NCI-H446 (cell line): ENCODE measurements at places on chromosomes 12 and 14.

- DNase-seq, result no peak
Measured at GRCh38 chr14:56815745-56816144, 5.5 kb upstream of the OTX2 start.

DNA sequence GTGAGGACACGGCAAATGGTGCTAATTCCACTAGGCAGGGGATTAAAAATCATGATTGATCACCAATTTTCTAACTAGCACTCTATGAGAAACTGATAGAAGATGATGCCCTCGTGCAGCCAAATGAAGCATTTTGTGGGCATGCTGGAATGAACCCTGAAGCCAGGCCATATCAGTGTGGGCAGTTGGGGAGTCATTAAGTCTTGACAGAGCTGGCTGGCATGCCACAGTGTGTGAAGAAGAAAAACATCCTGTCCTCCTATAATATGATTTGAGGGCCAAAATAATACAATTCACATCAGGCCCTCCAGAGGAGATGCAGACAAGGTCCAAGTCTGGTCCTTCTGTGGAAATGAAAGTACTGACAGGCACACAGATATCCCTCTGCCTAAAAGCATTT is 107.1 kb downstream of the TMTC1 start:
- no peak for DNase-seq

DNA sequence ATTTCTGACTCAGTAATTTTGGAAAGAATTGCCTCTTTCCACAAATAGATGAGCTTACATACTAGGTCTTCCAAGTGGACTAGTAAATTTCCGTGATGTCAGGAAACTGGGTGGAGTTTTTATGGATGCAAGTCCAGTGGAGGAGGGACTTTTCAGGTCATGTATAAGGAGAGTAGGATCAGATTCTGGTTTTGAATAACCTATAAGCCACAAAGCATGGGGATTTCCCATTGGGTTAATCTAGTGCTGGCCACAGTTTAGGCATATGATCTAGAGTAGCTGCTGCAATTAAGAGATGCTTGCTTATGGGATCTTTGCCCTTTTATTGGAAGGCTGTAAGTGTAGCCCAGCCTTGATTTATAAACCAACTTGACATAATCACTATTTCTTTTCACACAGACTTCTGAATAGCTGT is 33.8 kb downstream of the STK38L start:
- DNase-seq, result no peak

DNA sequence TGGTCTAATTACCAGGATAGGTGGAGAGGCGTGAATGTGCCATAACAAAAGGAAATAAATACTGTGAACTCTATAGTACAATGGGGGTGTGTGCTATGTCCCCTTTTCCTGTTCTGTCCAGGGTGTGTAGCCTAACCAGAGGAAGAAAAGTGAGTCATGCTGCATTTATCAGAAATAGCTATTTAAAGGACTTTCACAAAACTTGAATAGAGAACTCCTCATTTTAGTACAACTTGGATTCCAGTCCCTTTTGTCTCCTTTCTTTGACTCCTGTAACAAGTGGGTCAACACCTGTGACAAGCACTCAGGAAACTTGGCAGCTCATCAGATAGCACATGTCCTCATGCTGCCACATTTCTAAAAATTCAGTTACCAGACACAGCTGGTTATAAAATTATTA is 123.4 kb downstream of the CCDC91 start:
- no peak for DNase-seq

DNA sequence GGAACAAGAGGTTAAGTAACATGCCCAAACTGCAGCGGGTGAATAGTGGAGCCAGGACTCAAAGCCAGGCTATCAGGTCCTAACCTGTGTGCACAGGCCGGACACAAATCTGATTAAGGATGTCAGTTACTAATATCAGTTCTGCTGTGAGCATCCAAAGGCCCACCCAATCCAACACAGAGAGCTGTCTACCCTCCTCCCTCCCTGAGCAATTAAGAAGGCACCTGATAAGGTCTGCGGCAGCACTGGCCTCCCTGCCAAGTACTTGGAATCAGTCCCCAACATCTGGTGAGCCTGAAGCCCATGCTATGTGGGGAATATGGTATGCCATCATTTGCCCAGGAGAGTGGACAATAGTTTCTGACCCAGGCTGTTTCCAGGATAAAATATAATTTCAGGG is 3.9 kb downstream of the HEBP1 start:
- DNase-seq, result no peak

DNA sequence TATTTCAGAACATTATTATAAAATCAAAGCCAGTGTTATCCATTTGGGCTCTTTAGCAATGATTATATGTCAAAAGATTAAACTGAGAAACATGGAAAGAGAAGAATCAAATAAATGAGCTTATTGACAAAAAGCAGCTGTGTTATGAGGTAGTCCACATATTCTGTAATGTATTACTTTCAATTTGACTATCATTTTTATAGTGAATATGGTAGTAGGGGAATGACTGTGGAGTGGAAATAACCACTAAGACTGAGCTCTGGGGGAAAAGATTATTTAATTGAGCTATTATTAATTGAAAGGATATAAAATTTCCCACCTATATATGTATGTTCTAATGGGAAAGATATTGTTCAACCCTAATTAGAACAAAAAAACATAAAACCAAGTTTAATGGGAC is 381.3 kb downstream of the TMTC2 start:
- no peak for DNase-seq

DNA sequence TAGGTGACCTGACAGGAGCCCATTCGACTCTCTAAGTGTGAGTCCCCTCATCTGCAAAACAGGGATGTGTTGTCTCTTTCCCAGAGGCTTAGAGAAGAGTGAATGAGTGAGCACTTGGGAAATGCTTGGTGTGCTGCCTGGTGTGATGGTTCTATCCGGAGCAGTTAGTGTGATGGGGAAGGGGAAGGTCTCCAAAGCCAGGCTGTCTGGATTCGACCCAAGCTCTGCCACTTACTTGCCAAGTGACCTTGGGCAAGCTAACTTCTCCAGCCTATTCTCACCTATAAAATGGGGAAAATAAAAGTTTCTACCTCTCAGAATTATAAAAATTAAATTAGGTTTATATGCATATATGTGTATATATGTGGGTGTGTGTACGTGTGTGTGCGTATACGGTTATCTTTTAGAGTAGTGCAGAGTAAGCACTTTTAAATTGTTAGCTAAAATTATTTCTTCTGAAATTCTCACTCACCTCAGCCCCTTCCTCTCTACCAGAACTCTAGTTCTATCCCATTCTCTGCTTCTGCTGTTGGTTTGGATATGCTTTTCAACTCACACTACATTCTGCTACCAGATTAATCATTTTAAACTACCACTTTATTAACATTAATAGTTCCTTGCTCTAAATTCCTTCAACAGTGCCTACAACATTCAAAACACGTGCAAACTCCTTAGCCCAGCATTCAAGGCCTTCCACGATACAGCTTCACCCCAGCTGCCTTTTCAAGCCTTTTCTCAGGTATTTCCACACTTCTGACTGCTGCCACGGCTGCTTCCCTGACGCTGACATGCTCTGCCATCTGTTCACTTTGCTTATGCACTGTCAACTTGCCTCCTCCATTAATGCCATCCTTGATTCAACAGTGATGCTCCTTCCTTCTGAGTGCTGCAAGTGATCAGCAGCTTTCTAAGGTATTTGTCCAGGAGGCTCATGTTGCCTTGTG is 55.3 kb downstream of the DICER1 start:
- no peak for DNase-seq

GRCh38 chr12:113241191-113242025 is 20.1 kb downstream of the TPCN1 start:
- peak; percentile 40 for DNase-seq

DNA sequence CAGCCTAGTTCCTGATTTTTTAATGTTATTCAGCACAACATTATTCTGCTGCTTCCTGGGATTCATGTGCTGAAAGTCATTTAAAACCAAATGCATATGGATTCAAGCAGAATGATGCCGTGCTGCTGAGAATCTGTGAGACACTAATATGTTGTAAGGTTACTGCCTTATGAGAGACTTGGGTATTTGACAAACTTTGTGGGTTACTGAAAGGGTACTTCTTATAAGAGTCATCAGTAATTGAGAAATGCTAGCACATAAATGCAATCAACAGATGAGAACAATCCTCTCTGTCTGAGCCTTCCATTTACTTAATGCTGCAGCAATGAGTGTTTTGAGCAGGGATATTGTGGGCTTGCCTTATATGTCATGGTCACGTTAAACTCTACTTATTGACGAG is 175.7 kb downstream of the NPAS3 start:
- no peak for DNase-seq

- DNase-seq, result no peak
Measured at GRCh38 chr14:50562841-50563240, 2.9 kb downstream of the ATL1 start.

- no peak for DNase-seq
Measured at GRCh38 chr12:17028348-17028747, 422.4 kb upstream of the LMO3 start.

GRCh38 chr14:95758331-95758730 is 44.4 kb upstream of the TCL1A start:
- no peak for DNase-seq

DNA sequence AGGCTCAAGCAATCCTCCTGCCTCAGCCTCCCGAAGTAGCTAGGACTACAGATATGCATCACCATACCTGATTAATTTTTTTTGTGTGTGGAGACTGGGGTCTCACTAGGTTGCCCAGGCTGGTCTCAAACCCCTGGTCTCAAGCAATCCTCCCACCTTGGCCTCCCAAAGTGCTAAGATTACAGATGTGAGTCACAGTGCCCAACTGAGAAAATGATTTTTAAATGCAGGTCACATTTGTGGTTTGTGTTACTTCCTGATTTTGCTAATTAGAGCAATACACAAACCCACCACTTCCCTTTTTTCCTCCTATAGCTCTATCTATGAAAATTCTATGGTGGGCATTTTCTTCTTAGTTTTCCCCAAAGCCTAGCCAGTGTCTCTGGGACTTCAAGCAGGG is 45.5 kb upstream of the TMEM263 start:
- DNase-seq, result no peak

- DNase-seq, result no peak
Measured at GRCh38 chr14:79465651-79466050, 745.7 kb downstream of the DIO2 start.

DNA sequence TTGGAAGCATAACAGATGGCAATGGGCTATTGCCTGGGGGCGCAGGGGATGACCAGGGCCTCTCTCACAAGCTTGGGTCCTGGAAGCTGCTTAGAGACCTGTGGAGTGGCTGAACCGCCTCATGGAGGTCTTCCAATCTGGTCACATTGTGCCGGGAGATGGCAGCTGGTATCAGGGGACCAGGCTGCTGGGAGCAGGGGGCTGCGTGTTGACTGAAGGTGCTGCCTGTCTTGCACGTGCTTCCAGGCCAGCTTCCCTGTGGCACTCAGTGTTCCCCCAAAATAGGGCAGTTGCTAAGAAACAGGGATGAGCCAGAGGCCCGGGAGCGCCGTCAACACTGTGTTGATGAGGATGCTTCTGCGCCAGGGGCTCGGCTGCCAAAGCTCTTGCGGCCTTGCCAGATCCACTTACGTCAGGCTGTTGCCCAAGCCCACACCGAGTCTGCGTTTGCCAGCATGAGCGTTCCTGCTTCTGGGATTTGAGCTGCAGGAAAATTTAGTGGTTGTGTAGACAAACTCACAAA is 39.8 kb downstream of the ELK3 start:
- peak; percentile 93 for DNase-seq

DNA sequence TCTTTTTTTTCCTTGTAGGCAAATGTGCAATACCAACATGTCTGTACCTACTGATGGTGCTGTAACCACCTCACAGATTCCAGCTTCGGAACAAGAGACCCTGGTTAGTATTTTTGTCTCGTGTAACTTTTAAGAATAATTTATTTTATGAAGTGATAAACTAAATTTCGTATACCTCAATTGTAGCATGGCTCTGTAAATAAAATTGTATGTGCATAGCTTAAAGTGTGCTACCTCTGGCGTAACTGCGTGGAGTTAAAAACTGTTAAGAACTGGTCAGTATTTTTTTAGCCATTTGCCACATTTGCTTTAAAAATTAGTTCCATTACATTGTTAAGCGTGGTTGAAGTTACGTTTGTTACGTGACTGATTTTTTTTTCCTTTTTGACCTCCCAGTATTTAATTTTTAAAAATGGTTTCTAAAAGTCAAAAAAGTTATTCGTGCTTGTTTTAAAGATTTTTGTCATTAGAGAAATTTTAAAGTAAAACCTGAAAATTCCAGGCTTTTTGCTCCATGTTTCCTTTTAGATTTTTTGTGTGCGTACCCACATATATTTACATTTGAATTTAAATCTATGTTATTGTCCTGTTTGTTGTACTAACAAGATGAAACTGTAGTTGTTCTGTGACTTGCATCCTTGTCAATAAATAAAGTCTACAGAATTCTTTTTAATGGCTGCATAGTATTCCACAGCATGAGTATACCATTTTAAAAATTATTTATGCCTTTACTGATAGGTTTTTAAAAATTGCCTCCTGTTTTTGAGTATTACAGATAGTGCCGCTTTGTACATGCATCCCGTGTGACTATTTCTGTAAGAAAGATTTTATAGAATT is 1.4 kb downstream of the MDM2 start:
- no peak for DNase-seq

DNA sequence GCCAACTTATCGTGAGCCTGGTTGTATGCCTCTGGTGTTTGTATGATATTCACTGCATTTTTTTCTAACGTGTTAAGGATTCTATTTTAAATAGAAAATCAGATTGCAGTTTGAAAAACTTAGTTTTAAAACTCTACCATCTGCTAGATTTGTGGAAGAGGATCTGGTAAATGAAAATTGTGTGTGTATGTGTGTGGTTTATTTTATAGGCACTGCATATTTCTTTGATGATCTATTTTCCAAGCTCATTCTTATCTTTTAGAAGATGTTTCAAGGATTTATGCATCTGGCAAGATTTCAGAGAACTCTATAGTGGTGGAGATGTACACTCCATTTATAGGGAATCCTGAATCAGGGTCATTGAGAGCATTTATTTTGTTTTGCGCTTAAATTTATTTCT is 69.8 kb downstream of the HMGA2 start:
- DNase-seq, result no peak

GRCh38 chr12:12735301-12735700 is 18.1 kb downstream of the CDKN1B start:
- DNase-seq, result no peak

DNA sequence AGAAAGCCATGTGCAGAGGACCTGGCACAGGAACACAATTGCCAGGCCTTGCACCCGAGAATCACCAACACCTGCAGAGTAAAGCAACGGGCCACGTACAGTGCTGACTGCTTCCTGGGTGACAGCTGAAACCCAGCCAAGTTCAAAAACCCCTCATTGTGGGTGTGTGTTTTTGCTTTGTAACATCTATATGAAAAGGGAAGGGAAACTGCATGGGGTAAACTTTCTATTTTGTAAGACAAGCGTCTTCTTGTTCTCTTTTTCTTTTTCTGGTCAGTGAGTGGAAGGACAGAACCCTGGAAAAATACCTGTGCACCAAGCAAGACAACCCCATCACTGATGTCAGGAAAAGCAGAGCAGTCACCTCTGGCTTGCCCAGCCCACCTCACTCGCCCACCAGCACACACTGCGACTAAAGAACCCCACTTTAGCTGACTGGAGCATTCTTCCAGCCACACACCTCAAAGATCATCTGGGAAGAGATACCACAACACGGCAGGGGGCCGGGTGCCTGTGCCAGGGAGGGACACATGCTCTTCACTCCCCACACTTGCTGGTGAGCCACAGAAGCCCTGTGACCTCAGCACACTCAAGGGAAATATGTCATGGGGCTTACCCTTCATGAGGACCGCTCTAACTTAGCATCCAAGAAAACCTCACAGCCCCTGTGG is 172.3 kb downstream of the NDUFA12 start:
- no peak for DNase-seq
